ENCODE measurements at places on chromosomes 4 and X.

- no peak for DNase-seq
These were observed 137.4 kb downstream of the GRIA2 start for GRCh38 chr4:157357887-157358286.

DNA sequence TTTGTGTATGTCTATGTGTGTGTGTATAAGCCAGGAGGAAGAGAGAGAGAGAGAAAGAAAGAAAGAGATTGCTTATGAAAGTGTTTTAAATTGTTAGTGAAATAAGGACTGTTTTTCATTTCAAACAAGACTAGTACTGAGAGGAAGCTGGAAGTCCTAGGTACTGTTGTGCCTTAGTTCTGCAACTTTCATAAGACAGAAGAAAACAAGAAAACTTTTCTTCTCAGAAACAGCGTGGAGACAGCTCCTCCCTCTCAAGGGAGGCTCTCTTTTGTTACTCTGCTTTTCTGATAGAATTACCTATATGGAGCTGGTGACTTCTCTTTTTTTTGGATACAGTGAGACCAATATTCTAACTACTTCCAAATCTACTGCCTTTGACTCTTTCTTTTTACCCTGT lies 62.5 kb downstream of the BANK1 start:
- no peak for DNase-seq

DNA sequence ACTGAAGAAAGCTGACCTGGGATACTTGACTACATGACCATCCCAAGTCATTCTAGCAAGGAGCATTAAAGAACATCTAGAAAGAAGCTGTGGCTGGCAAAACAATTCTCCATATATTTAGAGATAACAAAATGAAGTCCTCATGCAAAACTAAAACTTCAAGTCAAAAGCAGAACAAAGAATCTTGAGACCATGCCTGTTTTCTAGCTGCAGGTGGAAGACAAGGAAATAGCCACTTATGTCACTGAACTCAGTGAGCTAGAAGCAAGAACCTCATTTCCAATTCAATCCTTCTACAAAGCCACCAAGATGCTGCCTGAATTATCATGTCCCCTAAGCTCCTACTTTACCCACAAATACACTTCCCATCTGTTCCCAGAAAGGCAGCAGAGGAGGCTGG lies 13.8 kb downstream of the USP46 start:
- no peak for DNase-seq

- no peak for DNase-seq
These were observed 11.9 kb downstream of the HTT-AS start for GRCh38 chr4:3062471-3062870.

- DNase-seq = no peak
These were observed 244 bp downstream of the EIF2S3 start for GRCh38 chrX:24055043-24055356.

DNA sequence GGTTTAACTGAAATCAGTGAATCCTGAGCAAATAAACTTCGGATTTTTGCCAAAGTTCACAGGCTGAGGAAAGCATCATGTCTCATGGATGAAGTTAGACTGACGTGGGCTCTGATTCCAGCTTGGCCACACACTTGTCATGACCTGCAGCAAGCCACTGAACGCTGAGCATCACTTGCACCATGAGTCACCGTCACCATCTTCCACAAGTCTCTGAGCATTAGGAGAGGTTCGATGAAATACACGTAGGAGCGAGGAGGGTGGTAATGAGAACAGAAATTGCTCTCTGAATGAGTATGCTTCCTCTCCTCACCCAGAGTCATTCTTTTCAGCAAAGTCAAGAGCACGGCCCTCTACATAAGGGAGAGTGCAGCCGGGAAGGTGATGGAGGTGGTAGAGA lies 3.8 kb upstream of the TRIML2 start:
- no peak for DNase-seq

DNA sequence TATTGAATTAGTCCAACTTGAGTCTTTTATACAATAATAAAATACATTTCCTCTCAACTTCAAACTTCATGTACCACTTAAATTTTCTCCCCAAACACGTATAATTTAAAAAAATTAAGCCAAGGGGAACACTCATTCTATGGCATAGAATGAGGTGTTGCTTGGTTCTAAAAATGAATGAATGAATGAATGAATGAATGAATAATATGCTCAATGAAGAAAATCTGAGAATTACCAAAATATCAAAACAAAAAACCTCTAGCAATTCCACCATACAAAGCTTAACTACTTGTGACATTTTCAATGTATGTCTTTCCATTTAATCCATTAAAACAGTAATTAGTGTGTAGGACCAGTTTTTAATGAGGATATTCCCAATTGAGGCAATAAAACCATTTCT lies 62.7 kb upstream of the PLAC8 start:
- DNase-seq = no peak

GRCh38 chrX:105150557-105150956 lies 69.9 kb downstream of the TEX13A start:
- no peak for DNase-seq

- DNase-seq = no peak
These were observed 225.8 kb upstream of the GIMD1 start for GRCh38 chr4:106594291-106594952.

DNA sequence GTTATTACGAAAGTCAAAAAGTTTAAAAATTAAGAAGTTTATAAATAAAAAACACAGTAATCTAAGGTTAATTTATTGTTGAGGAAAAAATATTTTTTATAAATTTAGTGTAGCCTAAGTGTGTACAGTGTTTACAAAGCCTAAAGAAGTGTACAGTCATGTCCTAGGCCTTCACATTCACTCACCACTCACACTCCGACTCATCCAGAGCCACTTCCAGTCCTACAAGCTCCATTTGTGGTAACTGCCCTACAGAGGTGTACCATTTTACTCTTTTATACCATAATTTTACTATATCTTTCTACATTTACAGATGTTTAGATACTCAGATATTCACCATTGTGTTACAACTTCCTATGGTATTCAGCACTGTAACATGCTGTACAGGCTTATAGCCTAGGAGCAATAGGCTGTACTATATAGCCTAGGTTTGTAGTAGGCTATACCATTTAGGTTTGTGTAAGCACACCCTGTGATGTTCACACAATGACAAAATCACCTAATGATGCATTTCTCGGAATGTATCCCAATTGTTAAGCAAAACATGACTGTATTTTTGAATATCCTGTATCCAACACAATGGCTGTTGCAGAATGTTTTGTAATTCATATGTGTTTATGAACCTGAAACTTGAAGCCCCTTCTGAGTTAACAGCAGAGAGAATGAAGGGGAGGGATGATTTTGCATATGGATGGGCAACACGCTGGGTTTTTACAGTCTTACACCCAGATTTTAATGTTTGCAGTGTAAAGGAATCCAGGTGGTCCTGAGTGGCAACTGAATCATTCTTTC lies 3.1 kb downstream of the PPBP start:
- no peak for DNase-seq

DNA sequence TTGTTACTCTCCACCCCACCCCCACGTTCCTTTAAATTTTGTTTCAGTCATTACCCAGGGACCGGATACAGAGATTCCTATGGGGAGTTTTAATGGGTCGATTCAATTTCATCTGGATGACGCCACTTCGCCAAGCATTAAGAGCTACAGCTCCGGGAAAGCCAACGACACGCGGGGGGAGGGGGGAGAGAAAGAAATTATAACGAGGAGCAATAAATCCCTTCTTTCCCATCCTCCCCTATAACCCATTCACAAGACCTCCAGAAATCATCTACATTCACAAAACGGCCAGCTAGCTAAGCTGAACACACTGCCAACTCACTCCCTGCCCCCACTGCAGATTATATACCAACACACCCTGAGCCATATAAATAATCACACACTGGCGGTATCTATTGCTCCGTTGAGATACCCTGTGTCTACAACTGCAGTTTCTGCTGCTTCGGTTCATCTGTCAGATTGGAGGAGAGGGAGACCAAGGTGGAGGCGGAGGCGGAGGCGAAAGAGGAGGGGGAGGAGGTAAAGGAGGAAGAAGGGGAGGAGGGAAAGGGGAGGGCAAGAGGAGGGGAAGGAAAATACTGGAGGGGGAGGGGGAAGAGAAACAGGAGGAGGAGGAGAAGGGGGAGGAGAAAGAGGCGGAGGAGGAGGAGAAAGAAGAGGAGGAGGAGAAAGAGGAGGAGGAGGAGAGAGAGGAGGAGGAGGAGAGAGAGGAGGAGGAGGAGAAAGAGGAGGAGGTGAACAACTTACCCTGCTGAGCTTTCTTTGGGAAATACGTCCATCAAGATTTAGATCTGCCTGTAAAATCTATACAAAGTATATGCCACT lies 113.9 kb upstream of the VAMP7 start:
- DNase-seq = peak; percentile 33

- DNase-seq = no peak
These were observed 71.5 kb downstream of the ANAPC4 start for GRCh38 chr4:25448379-25449109.

DNA sequence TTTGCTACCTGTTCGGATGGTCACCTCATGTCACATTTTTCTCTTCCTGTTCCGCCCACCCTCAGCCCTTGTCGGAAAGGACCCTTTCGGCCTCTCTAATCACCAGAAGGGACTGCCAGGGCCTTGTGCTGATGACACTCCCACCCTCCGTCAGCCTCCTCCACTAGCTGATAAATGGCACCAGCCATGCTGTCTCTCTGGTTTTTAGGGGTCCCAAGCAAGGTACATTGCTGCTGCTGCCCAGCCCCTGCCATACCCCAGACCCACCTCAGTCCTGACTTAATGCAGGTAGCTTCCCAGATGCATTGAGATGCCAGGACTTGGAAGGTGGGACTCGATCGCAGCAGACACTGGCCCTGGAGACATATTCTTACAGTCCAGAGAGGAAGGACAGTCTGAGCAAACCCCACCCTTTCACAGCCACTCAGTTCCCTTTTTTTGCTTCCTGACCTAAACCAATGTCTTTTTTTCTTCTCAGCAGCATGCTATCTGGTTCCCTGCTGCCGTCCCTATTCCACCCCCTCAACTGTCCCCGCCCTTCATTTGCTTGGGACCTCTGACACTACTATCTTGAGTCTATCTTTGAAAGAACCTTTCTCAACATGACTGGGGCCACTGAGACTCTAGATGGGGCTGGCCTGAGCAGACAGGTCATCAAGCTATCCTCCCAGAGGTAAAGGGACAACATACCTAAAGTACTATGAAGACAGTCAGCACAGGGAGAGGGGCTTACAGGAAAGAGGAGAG lies at the start of gene BTK:
BTK (minus strand) TSS at position 397 of the 747 bp plus-strand sequence. CDS start 10,907 bp downstream, outside the sequence.
- no peak for DNase-seq

DNA sequence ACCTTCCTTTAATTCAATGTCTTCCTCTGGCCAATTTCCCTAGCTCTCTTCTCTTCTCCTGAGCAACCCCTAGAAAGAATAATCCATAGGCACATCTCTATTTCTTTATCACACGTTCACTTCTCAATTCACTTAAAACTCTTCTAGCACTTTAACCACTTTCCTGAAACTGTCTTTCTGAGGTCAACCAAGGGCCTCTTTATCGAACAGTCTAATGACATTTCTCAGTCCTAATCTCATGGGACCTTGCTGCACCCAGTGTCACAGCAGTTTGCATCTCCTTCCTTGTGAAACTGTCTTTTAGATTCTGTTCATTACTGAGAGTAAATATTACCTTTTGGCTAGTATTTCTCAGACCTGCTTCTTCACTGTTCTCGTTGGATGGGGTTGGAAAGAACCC lies 285.3 kb upstream of the RASGEF1B start:
- DNase-seq = no peak

DNA sequence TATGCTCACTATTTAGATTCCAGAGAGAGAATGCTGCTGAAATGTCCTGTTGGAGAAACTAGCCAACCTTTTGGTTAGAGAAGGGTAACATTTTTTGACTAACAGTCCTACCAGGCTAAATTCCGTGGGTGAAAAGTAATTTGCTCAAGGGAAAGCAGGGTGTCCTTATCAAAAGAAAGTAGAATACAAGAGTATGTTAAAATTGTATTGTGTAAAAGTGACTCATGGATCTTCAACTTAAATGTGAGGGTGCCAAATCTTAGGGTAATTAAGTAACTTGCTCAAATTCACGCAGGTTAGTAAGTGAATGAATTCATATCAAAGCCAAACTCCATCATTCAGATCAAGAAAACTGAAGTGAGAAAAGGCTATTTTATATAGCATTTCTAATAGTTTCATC lies 81.7 kb downstream of the PCDH7 start:
- no peak for DNase-seq

DNA sequence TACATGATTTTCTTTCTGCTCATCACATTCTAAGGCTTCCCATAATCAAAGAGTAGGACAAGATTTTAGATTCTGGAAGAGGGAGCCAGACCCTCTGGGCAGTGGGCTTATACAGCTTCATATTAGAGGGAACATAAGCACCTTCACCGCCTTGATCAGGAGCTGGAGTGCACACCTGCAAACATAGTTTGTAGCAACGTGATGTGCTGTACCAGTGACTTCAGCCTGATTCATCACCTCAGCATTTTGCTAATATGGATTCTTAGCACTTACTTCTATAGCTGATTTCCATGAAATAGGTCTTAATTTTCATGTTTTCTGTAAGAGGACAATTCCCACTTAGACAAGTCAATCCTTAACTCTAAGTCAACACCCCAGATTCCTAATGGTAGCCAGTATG lies 36.7 kb downstream of the PCDH18 start:
- no peak for DNase-seq

- no peak for DNase-seq
These were observed 16.8 kb upstream of the IRAK1 start for GRCh38 chrX:154036513-154036912.

- DNase-seq = no peak
These were observed 106.3 kb downstream of the LINC00632 start for GRCh38 chrX:140815868-140816267.

DNA sequence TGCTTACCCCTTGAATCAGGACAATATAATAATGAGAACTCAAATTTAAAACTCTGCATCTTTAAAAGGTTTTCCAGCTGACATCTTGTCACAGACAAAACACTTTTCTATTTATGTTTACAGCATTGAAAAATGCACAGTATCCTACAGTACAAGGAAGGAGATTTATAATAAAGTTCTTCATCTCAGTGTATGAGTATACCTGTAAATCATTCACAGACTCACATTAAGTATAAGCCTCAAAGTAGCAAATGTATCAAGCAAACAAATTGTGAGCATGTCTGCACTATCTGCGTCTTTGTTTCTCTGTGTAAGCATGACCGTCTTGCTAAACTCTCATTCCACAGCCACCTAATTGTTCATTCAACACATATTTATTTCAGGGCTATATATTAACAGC lies 52.8 kb downstream of the PPP1R2C start:
- DNase-seq = no peak

DNA sequence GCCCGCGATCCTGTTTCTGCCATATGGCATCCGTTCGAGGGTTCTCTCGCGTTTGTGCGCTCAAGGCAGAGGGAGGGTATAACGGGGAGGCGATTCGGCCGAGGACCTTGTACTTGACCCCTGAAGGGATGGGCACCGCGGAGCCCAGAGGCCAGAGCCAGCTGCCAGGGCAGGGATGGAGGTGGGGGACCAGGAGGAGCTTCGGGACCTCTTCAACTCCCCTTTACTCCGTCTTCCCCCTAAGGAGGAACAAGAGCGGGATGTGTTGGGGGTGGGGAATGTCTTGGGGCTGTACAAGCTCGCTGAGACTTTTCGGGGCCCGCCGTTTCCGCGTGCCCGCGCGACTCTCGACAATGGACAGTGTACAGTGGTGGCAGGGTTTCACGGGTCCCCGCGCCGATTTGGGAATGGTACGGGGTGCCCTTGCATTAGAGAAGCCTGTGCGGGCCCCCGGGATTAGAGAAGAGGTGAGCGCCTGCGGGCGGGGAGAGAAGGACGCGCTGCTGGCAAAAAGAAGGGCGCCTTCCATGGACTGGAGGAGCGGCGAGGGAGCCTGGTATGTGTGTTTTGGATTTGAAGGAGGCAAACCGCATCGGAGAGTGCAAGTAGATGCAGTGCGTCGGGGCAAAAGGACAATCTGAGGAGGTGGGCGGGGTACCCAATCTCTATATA lies 760 bp downstream of the UGT8 start:
- no peak for DNase-seq
